ENCODE measurements at places on chromosomes 2 and 18. TPM values are rescaled to one million over a fixed set of nuclear protein-coding genes. Genes with fewer than 3 reads are reported as not detected.

ZNF514 gene
- polyA plus RNA-seq = 18.6 TPM

DNA sequence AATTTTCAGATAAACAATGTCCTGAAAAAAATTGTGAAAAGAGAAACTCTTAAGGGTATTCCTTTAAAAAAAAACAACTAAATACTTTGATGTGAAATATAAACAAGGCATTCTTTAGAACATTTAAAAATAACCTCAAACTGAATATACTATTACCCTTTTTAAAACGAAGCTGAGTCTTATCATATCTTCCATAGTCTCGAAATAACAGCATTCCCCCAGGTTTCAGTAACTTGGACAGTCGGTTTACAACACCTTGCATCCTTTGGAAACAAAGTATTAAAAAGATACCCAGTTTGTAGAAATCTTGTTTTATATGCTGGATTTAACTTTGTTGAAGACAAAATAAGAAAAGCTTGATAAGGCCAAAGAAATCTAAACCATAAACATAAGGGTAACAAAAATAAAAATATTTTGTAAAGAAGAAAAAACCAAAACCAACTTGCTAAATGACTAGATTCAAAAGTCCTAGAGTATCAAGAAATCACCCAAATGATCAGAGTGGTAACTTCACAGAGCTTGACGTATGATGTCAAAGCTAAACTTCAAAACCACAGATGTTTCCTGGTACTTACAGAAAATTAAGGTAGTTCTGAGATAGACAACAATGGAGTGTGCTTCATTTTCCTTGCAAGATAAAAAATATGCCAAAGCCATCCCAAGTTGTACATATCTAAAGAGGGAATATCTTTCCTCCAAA, 107.8 kb downstream of the METTL8 start:
- no peak for DNase-seq

PTPRN gene
- polyA plus RNA-seq = not detected

DNA sequence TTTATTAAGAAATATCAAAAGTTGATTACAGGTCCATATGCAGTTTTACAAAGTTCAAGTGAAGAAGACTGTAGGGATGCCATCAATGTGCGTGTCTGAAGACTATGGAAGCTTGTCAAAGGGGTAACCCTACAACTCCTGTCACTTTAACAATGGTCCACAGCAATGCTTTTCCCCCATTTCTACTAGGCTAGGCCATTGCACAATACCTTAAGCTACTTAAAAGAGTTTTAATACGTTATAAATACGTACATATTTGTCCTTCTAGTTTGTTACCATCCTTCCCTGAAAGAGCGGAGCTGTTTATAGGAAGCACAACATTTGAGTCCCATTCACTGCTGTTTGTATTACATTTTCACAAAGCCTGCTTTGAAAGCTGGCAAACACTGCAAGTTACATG, 26.7 kb downstream of the CNRIP1 start:
- no peak for DNase-seq

- no peak for DNase-seq
Observed at GRCh38 chr2:120490091-120490798, 144.3 kb downstream of the INHBB start.

DNA sequence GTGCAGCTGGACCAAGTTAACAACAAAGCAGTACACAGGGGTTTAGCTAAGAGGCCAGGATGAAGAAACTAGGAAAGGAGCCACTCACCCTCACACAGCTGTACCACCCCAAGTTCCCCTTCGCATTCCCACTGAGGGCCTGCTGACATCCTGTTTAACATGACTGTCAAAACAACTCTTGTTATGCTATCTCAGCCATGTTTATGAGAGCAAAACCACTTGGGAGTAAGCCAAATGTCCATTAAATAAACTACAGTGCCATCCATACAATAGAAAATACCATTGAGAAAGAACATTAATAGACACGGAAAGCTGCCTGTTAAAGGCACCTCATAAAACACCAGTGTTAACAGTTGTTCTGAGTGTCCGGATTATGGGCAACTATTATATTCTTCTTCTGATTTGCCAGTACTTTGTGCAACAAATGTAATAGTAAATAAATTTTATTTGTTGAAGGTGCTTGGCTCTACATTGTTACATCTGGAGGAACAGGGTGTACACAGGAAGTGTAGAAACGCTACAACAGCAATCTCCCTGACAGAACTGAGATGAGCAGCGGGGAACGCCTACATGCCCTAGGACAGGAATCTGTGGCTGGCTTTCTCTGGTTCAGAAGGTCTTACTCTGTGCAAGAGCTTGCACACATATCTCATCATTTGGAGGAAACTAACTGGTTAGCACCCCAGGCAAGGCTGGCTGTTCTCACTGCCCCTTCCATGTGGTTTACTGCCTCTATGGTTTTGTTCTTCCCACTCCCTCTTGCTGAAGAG, 85.6 kb downstream of the EHD3 start:
- no peak for DNase-seq

Data from muscle of arm (tissue), 14 donors.